ENCODE measurements at places on chromosomes 4 and X.

DNA sequence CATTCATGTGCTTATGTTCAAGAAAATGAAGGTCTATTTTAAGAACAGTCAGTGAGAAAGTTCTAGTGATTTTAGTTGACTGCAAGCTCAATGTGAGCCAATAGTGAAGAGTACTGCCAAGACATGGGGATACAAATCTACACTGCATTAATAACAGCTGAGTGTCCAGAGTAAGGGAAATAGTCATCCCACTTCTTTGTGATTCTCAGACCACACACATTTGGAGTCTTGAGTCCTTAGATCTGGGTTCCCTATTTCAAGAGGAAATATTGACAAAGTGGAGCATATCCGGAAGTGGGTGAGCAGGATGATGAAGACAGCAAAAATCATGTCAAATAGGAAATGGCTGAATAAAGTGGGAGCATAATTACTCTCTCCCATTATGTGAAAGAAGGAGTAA, 171.1 kb downstream of the LARP7 start:
- no peak for DNase-seq

GRCh38 chrX:71496476-71496875, 36.4 kb upstream of the OGT start:
- DNase-seq: no peak

DNA sequence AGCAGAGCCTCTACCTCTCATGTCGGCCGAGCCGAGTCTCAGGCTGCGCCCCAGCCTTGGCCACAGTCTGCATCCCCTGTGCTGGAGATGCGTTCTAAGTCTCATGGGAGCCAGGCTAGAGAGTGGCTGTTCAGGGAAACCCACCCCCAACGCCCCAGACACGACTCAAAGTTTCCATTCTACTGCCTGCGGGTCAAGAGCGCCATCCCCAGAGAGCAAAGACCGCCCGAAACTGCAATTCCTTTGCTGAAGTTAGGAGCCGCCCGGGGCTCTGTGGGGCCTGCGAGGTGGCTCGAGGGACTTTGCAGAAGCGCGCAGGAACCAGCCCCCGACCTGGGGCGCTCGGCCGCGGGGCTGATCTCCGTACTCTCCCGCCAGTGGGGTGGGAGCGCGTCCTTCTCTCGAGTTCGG, 10.0 kb upstream of the ELF4 start:
- no peak for DNase-seq

DNA sequence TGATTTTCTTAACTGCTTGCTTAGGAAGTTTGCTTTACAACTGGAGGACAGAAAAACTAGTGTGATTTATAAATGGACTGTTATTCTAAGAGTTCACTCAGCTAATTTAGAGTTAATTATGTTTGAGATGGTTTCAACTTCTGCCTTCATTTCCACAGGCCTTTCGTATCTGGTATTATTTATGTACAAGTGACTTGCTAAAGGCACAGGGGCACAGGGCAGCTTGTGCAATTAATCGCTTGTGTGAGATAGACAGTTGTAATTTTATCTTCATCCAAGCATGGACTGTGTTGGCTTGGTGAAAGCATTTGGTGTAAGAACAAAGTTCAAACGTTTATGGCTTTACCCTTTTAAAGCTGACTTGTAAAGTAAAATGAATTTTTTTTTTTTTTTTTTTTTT, 38.3 kb downstream of the GPAT3 start:
- no peak for DNase-seq

GRCh38 chr4:89245459-89245858, 62.1 kb downstream of the GPRIN3 start:
- no peak for DNase-seq

- no peak for DNase-seq
Observed at GRCh38 chr4:173413036-173413435, 14.1 kb upstream of the SCRG1 start.

DNA sequence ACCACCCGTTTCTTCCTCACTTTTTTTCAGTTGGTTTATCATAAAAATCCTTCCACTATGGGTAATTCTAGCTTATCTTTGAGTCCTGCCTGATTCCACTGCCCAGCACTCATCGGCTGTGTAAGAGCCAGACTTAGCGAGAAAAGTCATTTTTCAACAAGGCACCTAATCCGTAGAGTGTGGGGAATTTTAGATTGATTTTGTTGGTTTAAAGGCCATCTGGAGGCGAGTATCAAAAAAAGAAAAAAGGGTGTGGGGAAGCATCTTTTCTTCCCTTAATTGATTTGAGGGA, 134.4 kb downstream of the TET2 start:
- DNase-seq: no peak

- no peak for DNase-seq
Observed at GRCh38 chrX:138775517-138775916, 64.0 kb upstream of the FGF13 start.

- no peak for DNase-seq
Observed at GRCh38 chrX:46929439-46930261, 17.4 kb downstream of the JADE3 start.

DNA sequence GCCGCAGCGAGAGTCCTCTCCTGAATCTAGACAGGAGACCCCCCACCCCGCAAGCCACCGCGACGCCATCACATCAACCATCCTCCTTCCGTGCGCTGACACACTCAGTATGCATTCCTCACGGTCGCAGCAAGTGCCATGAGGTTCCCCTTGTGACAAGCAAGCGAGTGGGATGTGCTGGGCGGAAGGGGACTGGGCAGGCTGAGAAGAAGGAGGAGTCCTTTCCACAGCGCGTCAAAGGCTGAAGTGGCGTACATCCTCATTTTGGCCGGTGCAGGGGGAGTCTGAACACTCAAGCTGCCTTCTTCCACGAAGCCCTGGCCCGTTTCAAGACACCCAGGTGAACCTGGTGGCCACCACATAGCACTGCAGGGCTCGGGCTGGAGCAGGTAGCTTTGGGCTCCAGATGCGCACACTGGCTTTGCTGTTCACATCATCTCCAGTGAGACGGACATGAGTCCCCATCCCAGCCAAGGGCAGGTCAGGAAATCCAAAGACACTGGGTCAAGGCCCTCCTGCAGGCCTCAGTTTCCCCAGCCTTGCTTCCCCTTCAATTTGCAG, 30.4 kb downstream of the CCNQ start:
- DNase-seq: no peak

DNA sequence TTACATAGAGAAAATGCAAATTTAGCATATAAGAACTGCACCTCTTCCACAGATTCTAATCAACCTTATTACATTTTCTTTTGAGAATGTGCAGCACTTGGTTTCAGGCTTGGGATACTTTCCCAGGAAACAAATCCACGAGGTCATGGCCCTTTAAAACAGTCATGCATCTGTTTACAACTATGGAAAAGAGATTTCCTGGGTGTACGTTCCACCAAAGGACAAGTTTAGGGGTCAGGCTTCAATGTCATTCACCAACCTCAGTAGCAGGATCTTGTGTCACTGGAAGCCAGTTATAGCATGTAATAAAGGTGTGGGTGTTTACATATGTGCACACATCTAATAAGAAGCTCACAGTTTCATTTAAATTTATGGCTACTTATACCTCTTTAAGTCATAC, 30.7 kb downstream of the EREG start:
- no peak for DNase-seq

- peak; percentile 18 for DNase-seq
Observed at GRCh38 chrX:123803331-123803983, 56.4 kb upstream of the XIAP start.

DNA sequence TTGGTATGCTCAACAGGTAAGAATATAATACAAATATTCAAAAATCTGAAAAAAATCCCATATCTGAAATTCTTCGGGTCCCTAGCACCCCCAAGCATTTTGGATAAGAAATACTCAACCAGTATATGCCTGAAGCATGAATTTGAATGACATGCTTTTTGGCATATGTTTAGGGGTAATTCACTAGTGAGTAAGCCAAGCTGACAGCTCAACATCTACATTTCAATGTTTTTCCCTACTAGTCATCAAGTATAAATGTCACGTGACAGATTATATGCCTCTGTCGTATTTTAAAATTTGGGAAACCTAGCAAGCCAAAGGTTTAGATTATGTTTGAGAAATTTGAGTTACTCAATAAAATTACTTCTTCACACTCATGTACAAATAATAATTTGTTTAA, 125.1 kb downstream of the FGF16 start:
- no peak for DNase-seq

- no peak for DNase-seq
Observed at GRCh38 chr4:47531954-47532321, 46.9 kb downstream of the ATP10D start.

- no peak for DNase-seq
Observed at GRCh38 chr4:6113641-6114040, 86.7 kb downstream of the JAKMIP1 start.

DNA sequence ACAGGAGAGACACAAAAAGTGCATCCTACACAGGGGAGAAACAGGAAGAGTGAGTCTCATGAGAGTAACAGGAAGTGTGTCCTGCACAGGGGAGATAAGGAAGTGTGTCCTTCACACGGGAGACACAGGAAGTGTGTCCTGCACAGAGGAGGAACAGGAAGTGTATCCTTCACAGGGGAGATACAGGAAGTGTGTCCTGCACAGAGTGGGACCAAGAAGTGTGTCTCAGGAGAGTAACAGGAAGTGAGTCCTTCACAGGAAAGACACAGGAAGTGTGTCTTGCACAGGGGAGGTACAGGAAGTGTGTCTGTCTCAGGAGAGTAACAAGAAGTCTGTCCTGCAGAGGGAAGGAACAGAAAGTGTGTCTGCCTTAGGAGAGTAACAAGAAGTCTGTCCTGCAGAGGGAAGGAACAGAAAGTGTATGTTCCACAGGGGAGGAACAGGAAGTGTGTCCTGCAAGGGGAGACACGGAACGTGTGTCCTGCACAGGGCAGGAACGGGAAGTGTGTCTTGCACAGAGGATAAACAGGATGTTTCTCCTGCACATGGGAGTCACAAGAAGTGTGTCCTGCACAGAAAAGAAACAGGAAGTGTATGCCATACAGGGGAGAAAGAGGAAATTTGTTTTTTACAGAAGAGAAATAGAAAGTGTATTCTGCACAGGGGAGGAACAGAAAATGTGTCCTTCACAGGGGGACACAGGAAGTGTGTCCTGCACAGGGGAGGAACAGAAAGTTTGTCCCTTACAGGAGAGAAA, 102.0 kb downstream of the ARSF start:
- no peak for DNase-seq

GRCh38 chrX:38154818-38155217, 65.9 kb downstream of the SRPX start:
- DNase-seq: no peak

DNA sequence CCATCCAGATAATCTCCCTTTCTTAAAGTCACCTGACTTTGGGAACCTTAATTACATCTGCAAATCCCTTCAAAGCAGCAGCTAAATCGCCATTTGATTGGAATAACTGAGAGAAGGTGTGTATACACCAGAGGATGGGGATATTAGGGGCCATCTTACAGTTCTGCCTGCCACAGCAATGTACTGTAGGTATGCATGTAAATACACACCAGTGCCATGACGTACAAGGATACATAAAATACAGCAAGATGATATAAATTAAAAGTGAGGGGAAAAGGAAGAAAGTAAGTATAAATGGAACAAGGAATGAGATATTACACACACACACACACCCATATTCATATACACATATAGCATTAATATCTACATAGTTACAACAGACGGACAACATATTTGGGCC, 81.2 kb downstream of the CBR4 start:
- no peak for DNase-seq

DNA sequence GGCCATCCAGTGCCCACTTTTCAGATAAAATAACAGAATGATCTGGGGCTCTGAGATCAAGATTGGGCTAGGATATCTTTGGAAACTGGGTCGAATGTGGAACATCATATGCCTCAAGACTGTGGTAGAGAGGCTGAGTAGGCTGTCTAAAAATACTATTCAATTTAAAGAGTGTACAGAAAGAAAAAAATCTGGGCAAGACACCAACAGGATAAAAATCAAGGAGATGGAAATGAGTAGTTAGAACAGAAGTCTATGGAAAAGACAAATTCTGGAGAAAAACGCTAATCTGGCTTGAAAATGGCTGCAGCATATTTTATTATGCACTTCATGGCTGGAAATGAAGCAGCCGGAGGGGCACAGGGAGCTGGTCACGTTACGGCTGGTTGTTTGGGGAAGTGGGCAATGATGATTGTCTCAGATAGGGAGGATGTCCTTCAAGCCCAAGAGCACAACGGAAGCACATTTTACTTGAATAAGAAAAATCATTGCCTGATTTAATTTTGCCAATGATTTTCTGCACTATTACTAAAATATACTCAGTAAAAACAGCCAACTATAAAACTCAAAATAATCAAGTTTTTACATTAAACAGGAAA, 27.1 kb upstream of the MAPK10 start:
- no peak for DNase-seq

DNA sequence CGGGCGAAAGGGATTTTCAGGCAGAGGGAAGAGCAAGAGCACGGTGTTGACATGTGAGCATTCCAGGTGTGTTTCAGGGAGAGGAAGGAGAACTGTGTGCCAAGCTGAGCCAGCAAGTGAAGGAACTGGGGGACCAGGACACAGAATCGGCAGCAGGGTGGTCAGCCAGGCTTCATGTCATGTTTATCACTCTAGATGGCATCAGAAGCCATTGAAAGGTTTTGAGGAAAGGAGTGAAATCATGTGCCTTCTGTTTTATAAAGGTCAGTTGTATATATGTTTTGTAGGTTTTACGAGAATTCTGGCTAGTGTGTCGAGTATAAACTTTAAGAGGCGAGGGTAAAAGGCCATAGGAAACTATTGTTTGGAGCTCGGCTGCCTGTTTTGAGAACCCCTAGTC, 682.3 kb downstream of the TRIML1 start:
- DNase-seq: no peak

GRCh38 chr4:54556587-54556986, 101.2 kb upstream of the KIT start:
- no peak for DNase-seq

- DNase-seq: peak; percentile 6
Observed at GRCh38 chrX:26649534-26649933, 433.6 kb downstream of the MAGEB5 start.

All from CD4-positive, alpha-beta T cell treated with Interleukin-6 at 100 ng/mL for 8 hours (primary cell).